ENCODE measurements at places on chromosomes 6 and 20.

GRCh38 chr6:160972111-160972510 is 19.5 kb upstream of the MAP3K4 start:
- DNase-seq = no peak

- no peak for DNase-seq
These were observed 1.5 kb downstream of the SYNDIG1 start for GRCh38 chr20:24470746-24471582.

DNA sequence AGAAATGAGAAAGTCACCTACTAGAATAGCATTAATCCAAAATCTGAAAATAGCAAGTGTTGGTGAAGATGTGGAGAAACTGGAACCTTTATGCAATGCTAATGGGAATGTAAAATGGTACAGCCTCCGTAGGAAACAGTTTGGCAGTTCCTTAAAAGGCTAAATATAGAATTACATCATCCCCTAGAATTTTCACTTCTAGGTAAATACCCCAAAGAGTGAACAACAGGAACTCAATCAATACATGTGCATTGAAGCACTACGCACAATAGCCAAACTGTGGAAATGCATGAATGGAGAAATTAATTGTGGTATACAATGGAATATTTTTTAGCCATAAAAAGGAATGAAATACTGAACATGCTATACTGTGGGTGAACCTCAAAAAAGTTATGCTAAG is 982.0 kb upstream of the FLRT3 start:
- no peak for DNase-seq

GRCh38 chr20:58627212-58628072 is 23.6 kb upstream of the STX16 start:
- DNase-seq = no peak

DNA sequence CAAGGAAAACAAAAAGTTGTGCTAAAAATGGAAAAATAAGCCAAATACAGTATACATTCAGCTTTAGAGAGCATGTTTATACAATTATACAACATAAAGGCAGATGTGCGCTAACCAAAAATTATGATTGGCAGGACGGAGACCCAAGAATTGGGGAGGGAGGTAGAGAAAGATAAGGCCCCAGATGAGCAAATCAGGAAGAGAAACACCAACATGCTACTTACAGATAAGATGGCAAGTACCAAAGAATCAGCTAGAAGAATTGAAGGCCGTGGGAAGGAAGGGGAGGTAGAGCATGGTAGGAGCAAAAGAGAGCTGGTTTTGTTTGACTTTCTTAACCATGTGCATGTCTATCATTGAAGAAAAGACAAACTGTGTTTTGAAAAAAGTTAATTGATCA is 45.4 kb downstream of the PRND start:
- DNase-seq = no peak

DNA sequence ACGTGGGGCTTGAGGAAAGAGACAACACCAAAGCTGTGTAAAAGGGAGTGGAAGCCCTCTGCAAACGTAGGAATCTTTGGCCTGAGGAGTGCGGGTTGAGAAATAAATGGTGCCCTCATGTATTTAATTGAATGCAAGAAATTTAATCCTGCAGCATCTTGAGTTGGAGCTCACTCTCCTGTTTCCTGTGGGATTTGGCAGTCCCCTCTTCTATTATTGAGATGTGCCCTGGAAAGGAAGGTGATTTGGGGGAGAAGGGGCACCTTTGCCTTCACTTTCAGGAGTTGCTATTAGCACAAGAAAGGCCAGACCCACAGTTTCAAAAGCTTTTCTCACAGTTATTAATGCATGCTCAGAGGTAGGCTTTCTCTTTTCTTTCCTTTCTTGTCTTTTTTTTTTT is 201.4 kb upstream of the HDDC2 start:
- no peak for DNase-seq

DNA sequence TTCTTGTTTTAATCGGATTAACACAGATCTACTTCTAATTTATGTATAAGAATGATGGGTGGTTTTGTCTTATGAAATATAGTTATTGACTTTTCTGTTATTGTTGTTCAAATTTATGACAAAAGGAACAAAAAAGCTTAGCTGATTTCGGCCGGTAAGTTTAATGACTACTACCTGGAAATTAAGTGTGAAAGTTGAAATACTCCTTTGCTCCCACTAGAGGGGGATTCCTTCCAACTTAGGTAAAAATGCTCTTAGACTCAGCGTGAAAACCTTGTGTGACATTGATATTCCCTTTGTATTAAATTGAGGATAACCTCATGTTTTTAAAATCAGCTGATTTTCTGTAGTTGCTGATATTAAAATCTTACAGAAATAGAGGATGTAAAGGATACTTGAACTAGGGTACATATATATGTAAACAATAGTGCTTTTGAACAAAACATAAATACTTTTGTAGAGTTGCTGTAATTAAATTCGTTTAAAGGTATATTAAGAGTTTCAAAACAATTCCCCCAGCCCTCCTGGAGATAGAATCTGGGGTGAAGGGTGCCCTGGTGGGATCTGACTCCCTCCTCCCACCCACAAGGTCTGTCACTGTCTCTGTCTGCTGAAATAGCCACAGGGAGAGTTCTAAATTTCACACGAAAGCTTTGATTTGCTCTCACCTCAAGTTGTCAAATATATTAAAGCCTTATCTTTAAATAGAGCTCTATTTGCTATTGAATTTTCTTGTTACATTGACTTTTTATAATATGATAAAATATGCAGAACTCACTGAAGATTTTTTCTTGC is 257.5 kb downstream of the ARID1B start:
- no peak for DNase-seq
